ENCODE measurements at places on chromosomes 13 and 19. TPM values are rescaled to one million over a fixed set of nuclear protein-coding genes. Genes with fewer than 3 reads are reported as not detected.

DNA sequence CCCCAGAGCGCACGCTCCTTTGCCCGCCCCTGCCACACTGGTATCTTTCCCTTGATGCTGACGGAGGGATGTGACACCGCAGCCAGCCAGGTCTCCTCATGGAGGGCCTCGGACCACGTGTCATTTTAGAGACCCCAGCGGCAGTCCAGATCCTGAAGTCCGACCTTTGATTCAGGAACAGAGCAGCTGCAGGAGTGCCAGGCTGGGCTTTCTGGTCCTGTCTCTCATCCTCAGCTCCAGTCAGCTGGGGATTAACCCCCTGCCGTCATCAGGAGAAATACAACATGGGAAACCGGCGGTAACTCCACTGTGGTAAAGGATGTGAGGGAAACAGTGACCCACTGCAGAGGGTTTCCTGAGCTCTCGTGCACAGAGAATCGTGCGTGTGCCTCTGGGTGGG, 140.6 kb downstream of the SIPA1L3 start:
- no peak for DNase-seq

DNA sequence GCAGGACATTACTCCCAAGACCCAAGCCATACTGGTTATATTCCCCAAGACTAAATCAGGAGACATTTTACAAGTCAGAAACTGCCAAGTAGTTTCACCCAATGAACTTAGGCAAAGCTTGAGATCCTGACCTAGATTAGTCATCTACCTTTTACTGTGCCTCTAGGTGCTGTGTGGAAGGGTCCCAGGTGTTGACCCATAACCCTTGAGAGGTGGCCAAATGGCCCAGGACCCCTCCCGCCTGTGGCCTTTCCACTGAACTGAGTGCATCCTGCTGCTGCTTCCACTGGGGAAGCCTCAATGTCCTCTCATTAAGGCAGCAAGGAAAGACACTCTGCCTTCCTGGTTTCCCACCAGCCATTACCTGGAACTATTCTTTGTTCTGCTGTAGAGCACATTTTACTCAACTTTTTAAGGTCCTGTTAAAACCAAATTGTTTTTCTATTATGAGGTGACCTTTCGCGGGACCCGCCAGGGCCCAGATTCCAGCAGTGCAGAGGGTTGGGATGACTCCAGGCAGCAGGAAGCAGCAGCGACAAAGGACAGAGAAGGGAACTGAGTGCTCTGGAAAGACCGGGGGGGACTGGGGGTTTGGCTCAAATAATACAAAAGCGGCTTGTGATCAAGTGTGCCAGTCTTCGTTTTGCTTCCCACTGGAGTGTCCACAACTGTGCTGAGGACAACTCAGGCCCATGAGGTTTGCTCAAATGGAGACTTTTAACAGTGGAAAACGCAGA, 27.1 kb downstream of the ANKRD10 start:
- DNase-seq = no peak

DNA sequence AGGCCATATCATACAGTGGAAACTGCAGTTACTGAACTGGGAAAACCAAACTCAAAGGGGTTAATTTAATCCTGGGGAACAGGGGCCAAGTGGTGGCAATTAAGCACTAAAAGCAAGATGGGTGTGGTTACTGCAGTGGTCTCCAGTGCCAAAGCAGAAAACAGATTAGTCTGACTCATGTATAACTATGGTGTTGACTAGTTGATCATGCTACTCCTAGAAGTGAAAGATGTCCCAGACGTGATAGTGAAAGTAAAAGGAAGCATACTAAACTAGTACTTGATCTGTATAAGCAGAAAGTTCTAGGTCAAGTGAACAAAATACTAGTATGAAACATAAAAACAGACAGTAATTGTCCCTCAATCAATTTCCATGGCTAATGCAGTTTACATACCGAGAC, 360.0 kb upstream of the SLITRK5 start:
- no peak for DNase-seq

DNA sequence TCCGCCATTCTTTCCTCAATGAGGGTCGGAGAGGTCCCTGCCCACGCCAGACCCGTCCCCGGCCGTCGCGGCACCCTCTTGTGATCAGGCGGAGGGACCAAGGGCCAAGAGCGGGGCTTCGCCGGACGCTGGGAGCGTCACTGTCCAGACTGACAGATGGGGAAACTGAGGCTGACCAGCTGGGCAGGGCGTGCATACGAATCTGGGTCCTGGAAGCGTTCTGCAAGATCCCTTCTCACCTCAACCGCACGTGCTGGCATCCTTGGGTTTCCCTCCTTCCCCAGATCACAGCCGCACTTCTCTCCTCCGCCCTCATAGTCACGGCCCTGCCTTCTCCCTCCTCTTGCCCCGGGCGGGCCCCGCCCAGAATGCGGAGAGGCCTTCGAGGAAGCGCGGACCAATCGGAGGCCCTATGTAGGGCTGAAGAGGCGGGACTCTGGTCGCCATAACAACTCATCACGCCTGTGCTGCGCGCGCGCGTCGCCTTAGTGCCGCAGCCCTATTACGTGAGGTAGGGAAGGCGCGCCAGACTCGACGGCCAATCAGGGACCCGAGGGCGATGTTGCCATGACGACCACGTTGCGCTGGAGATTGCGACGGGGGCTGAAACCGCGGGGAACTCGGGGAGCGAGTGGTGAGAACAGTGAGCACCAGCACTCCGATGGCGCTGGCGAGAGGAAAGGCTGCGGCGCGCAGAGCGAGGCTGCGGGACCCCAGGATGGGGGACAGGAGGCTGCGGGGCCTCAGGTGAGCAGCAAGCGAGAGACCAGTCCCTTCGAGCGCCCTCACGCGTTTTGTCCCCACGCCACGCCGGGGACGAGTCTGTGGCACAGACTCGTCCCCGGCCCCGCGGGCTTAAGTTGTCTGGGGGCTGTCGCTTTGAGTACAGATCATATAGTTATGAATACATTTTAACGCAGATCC, 5.7 kb downstream of the RNF225 start:
- peak; percentile 99 for DNase-seq

DNA sequence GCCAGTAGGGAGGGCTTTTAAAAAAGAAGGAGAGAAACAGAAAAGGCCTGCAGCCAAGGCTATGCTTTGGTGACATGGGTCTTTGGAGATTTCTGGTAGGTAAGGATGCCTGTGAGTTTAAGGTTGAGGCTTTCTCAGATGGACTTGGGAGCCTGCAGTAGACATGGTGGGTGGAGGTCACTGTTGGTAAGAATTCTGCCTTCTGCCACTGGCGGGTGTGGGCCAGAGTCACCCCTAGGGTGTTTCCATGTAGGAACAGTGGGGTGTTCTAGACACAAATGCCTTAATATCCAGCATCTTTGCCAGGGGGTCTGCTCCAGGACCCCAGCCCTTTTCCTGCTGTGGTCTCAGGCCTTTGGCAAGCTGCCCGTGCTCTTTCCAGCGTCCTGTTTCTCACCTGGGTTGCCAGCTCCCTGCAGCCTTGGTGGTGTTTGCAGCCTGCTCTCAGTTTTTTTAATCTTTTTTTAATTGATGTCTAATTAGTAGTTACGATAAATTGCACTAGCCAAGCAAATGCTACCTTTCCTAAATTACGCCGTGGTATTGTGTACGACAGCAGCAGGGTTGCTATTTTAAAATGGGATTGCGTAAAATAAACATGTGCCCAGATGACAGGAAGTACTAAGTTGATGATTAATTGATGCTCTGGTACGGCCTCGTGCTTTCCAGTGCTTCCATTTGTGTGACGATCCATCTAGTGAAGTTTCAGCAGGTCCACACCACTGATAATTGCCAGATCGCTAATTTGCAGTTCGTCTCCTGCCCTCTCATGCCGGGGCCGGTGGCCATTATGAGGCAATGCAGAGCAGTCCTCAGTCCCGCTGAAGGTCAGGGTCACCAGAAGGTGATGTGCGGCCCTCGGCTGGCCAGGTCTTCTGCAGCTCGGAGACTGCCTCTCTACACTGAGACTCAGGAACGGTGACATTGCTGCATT, 35.3 kb upstream of the NPAS1 start:
- DNase-seq = no peak

- DNase-seq = peak; percentile 31
Measured at GRCh38 chr19:19062454-19063182, 1.2 kb upstream of the SLC25A42 start.

DNA sequence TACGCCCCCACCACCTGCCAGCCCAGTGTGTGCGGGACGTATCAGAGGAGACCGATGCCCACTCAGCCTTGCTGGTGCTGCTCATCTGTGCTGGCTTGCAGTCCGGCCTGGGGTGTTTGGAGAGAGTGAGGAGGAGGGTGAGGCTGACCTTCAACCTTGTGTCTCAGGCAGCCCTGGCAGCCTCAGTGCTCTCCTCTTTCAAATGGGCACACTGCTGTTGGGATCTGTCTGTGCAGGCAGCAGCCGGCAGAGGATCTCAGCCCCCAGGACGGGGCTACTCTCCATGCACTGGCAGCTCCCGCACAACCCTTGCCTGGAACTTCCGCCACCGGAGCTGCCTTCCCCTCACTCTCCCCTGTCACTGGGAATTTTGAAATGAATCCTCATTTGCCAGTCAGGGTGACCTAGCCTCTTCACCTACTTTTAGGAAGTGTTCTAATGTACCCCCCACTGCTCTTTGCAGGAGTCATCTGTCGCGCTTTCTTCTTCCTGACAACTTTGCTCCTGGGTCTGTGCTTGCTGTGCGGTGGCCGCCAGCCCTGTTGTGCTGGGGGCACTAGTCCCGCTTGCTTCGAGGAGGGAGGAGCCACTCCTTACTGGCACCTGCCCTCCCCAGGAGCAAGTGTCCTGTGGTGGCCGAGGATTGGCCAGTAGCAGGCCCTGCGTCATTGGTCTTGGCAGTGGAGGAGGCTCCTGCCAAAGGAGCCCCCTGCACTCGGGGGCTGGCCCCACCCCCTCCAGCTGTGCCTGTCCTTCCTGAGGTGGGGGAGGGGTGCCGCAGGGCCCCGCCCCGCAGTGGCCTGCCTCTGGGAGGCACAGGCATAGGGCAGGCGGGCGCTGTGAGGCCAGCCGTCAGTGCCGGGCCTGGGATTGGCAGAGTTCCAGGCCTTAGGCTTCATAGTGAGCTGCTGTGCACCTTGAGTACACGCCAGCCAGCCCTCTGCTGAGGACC, 53.4 kb downstream of the TSSK6 start:
- DNase-seq = peak; percentile 79

GRCh38 chr19:45114116-45114515, 21.1 kb downstream of the PPP1R37 start:
- no peak for DNase-seq

GRCh38 chr19:24057144-24057543, 29.8 kb upstream of the ZNF254 start:
- DNase-seq = no peak

GRCh38 chr13:41178040-41178439, 16.3 kb downstream of the KBTBD7 start:
- DNase-seq = no peak

Gene ELSPBP1
- polyA plus RNA-seq = 0.25 TPM

Gene CLDND2
- polyA plus RNA-seq = 1.0 TPM

Gene IGFL2
- polyA plus RNA-seq = not detected
